ENCODE measurements at places on chromosomes 12 and 14.

GRCh38 chr14:32384464-32384863 is 55.4 kb downstream of the AKAP6 start:
- no peak for DNase-seq

DNA sequence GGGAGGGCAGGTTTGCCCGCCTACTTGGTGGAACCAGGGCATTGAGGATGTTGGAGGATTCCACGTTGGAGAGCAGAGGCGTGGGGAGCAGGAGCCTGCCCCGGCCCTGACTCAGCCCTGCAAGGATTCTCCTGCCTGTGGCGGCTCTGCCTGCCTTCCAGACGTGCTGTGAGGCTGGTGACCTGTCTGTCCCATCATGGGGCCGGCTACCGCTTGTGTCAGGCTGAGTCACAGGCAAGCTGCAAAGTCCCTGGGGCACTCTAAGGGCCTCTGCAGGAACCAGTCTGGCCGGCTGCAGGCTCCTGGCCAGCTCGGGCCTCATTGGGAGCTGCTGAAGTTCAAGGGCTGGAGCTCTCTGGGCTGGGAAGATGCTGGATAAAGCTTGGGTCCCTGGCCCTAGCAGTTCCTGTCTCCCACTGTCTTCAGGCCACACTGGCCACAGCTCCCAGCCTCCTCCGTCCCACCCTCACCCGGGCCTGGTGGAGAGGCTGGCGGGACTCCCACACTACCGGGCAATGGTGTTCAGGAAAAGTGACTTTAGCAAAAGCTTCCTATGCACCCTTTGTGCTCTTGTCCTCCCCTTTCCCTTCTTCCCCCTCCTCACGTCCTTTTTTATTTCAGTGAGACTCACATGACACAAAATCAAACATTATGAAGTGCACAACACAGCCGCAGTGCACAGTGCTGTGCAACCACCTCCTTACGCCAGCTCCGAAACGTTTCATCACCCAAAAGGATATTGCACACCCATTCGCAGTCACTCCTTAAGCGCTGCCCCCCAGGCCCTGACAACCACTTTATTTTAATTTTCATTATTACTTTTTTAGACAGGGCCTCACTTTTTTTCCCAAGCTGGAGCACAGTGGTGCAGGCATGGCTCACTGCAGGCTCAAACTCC is 22.0 kb upstream of the ULK1 start:
- no peak for DNase-seq

- DNase-seq: no peak
Observed at GRCh38 chr14:75980856-75981255, 939 bp downstream of the TGFB3 start.

- no peak for DNase-seq
Observed at GRCh38 chr14:96832351-96832750, 35.2 kb downstream of the VRK1 start.

DNA sequence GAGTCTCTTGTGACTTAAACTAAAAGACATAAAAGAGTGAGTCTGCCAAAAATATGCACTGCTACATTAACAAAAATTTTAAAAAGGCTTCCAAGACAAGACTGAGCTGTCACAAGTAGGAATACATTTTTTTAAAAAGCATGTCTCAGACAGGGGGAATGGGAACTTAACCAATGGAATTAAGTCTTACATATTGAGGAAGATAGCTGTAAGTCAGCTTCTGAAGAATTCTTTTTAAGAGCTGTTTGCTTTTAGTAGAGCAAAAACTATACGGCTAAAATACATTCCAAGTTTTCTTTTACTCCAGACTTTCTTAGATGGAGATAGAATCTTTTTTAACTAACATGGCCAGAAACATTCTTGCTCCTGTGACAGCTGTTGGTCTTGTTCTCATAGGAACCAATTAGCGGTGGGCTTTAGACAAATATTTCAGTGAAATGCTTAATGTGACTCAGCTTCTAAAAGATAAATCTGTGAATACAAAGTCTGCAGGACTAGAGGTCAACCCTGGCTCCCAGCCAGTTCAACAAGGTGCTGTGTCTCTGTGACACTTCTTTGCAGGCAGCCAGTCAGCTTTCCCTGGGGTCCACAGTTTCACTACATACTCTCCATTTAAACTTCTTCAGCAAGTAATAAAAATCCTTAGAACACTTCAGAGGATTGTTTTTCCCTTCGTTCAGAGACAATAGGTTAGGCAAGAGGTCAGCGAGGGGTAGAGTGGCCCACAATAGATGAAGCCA is 187.6 kb downstream of the NAV3 start:
- no peak for DNase-seq

DNA sequence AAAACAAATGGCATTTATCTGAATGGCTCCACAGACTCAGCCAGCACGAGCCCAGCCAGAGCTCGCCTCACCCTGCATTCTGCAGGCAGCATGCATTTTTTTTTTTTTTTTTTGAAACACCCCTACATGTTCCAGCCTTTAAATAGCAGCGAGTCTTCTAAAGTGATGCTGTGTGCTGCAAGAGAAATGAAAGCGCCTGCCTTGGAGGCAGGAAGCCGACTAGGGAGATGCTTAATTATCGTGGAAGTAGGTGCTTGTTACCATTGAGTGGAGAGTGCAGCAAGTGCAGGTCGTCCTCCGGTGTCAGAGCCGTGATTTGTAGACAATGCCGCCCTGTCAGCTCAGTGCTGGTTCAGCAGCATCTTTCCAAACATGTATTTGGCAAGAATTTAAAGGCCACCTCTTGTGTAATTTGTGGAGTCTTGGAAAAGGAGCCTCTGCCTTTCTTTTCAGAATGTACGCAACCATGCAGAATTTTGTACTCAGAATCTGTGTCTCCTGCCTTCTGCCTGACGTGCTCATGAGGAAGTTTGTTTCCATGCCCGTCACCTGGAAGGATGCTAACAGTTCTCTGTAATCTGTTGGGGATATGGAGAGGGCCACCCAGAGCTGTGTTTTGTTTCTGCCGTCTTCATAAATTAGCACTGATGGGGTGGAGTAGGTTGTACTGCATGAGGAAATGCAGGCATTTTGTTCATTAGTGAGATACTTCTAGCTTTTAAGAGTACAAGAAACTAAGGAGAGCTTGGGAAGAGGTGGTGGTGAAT is 345.9 kb upstream of the RGS6 start:
- peak; percentile 13 for DNase-seq

Measured in NCI-H1105 (cell line).